NCI-H526 treated with DMSO at 0.1 percent for 48 hours (cell line): ENCODE measurements at places on chromosomes 1 and 21.

DNA sequence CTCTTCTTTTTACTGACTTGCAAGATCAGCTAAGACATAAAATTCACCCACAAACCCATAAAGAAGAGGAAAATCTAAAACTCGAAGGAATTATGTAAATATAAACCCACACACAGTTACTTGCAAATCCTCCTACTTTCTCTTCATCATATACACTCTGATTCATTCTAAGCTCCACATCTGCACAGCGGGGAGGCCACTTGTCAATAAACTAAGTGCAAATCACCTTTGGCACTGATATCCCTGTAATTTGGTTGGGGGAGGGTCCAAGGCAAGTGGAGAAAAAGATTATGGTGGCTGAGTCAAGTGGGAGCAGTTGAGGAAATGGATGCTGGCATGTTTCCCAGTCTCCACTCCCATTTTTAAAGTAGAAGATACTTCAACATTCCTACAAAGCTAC lies 596.5 kb downstream of the MATN1 start:
- no peak for DNase-seq

DNA sequence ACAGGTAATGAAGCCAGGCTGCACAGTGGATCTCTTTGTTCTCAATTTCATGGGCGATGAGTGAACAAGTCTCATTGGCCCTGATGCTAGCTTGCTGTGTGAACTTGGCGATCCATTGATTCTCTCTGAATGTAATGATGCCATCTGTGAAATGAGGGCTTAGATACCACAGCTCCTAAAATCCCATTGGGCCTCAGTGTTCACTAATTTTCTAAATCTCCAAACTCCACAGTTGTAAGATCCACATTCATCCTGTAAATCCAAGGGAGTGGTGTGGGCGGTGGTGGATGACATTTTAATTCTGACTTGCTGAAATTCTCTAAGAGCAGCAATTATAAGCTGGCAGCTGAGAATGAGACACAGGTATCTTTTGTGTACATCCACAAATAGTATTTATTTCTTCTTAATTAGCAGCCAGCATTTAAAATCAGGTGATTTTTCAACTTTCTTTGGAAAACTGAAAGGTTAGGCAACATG lies 9.6 kb upstream of the ACTL8 start:
- no peak for DNase-seq

DNA sequence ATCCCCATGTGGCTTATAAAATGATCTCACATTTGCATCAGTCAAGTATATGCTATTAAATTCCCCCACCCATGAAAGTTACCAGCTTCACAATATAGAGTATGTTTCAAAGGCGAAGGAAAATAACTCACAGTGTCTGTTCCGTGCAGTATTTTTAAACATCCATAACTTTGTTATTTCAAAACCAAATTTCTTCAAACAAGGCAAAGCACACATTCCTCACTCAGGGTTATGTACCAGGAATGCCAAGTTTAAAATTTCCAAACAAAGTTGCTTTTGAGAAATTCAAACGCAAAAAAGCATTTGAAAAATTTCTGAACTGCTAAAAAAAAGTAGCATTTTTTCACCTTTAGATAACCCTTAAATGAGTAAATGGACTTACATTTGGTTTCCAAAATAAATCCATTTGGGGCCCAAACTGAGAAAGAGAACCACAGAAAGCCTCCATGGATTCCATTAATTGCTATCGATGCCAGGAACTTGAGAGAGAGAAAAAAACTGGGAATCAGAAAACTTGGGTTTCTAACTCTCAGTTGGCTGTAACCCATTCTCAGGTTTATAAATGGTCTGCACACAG lies 149.5 kb downstream of the SLC30A10 start:
- DNase-seq = no peak

DNA sequence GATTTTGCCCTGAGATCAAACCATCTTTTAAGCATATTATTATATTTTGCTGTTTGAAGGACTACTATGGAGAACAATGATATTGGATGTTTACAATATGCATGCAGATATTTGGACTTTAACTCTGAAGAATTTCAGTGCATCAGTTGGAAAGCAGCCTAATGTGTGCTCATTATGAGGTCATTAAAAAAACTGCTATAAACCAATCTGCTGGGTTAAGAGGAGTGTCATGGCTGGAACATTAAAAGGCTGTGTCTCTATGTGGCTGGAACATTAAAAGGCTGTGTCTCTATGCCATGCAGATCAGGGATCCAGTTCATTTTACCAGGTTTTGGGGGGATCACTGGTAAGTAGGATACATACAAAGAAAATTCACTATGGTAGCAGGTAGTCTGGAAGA lies 77.6 kb downstream of the SPATA46 start:
- no peak for DNase-seq

DNA sequence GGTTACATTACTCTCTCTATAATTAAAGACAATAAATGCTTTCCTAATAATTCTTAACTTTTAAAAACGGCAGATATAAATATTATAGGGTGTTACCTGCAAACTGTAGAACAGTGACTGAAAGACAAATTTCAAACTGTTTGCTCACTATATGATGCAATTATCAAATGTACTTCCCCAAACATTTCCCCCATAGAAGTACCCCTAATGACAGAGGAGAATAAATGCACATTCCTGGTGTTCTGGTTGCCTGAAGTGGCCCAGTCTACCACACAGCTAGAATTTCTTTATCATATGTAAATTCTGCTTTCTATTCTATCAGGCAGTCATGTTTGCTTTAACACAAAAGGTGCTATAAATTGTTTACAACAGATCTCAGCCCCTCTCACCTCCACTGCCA lies 70.4 kb downstream of the VAV3 start:
- DNase-seq = no peak

DNA sequence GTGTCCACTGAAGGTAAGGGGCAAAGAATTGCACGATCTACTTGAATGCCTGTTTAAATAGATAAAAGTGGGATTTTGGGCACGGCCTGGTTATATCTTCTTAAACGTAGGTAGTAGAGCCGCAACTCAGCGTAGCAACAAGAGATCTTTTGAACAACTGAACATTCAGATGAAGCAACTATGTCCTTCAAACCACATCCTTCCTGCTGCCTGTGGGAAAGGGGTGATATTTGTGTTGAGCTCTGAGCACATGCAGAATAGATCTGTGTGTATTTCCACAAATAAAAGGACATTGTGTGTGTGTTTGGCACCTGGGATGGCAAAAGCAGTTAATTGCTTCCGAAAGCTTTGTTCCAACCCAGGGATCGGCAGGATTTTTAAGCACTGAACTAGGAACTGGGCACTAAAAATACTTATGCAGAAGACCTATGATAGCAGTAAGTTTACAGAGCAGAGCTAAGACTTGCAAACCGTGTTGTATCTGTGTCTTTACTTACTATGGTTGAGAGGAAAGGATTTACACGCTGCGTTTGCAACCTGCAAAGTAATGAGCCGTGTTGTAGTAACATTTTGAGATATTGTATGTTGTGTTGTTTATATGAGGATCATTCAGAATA lies 333.4 kb downstream of the CHRM3 start:
- no peak for DNase-seq

- DNase-seq = no peak
Observed at GRCh38 chr1:86779308-86780191, 75.2 kb downstream of the SH3GLB1 start.

DNA sequence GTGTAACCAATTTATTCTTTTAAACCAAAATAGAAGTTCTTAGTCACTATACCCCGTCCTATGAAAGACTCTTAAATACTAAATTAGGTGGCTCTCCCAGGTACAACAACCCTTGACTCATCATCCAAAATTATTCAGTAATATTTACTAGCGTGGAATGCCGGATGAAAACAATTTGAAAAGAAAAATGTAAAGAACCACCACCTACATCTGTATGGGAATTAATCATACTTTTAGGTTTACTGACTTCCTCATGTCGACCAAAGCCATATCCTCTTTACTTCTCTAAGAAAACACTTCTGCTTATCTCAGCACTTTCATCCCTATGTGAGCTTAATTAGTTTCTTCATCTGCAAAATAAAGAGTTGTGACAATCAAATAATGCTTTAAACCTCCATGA lies 139.6 kb downstream of the AKT3 start:
- DNase-seq = no peak

DNA sequence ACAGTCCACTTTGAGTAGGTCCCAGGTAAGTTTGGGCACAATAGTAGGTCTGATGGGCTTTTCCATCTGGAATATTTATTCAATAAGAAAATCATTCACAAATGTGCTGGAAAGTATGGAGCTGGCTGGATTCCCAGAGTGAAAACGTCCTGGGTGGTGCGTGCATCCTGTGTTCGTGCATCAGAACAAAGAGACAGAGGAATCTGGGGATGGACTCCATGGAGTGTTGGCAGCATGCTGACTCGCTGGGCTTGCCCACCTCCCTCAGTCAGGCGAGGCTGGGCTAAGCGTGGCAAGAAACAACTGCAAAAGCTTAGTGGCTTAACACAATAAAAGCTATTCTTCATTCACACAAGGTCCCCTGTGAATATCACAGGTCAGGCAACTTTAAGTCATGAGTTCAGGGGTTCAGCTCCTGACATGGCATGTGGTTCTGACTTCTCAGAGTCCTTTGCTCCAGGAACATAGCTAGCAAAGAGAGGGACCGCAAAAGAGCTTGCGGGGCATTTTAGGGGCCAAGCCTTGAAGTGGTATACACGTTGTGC lies 151.6 kb upstream of the ZNF644 start:
- DNase-seq = no peak

DNA sequence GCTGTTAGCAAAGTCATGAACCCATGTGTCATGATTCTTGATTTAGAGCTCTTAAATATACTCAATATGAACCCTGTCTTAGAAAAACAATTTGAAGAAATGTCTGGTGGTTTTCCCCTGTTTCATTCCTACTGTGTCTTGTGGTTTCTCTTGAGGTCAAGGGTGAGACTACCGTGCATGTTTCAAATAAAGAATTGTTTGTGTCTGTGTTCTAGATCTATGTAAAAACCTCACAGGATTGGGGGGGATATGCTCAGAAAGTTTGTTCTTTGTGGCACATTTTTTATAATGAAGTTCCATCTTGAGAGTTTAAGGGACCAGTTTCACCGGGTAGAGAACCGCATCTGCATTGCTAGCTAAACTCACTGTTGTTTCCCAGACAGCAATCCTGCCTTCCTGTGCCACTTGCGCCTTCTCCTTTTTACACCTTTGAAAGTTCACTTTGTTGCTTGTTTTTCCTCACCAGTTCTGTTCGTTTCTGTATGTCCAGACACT lies 30.9 kb upstream of the CACYBP start:
- no peak for DNase-seq

- DNase-seq = no peak
Observed at GRCh38 chr1:29519788-29520110, 283.4 kb downstream of the PTPRU start.

- DNase-seq = no peak
Observed at GRCh38 chr1:114015075-114015474, 35.8 kb downstream of the OLFML3 start.

GRCh38 chr1:169163059-169163458 lies 56.6 kb downstream of the ATP1B1 start:
- DNase-seq = no peak

- DNase-seq = no peak
Observed at GRCh38 chr1:216014086-216014485, 409.2 kb downstream of the USH2A start.

DNA sequence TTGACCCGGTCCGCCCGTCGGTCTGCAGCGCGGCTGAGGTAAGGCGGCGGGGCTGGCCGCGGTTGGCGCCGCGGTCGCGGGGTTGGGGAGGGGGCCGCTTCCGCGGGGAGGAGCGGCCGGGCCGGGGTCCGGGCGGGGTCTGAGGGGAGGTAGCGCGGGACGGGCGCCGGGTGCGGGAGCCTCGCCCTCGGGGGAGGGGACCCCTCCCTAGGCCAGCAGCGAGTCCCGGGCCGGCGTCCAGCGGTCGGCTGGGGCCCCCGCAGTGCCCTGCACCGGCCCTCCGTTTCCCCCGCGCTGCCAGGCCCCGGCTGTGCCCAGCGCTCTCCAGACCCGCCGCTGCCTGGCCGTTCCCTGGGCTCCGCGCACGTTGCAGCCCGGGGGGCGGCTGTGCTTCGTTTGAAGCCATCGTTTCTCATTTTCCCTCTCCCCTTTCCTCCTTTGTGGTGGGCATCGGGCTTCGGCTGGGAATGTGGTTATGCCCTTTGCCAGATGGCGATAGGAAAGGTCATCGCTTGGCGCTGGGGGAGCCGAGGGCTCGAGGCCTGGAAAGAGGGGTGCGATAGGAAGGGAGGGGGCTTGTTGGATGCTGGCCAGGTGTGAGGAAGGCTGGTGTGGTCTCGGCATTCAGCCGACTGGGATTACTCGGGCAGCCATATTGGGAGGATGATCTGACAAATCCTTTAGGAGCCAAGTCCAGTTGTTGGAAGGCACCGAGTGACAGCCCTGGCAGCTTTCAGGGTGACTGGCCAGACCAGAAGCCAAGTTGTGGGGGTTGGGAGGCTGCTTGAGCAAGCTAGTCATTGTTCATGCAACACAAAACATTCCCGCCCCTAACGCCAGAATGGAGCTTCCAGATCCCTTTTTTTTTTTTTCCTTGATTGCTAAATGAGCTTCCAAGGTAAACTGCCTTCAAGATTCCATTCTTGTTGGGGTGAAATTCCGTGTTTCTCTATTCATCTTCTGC lies 753 bp downstream of the KIF1B start:
- DNase-seq = peak; percentile 22

DNA sequence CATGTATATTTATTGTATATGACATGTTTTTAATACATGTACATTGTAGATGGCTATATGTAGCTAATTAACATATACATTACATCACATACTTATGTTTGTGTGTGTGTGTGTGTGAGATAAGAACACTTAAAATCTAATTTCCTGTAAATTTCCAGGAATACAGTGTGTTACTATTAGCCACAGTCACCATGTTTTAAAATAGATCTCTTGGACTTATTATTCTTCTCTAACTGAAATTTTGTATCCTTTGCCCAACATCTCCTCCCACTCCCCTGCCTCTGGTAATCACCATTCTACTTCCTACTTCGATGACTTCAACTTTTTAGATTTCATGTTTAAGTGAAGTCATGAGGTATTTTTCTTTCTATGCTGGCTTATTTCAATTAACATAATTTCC lies 64.8 kb downstream of the FCRL5 start:
- no peak for DNase-seq

- DNase-seq = no peak
Observed at GRCh38 chr1:166920561-166921475, 44.8 kb upstream of the TADA1 start.

GRCh38 chr1:201759194-201759815 lies 69.7 kb upstream of the IPO9 start:
- DNase-seq = no peak

DNA sequence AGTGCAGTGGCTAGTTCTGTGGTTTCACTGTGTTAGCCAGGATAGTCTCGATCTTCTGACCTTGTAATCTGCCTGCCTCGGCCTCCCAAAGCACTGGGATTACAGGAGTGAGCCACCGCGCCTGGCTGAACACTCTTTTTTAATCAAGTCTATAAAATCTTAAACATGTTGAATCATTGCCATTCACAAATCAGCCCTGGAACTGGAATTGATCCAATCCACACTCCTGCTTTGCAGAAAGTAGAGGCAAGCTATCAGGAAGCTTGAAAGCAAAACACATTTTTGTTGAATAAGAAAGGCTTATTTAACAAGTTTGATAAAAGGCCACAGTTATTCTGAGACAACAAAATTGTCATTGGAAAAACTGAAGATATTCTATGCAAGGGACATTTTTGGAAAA lies 18.3 kb upstream of the EFHD2 start:
- no peak for DNase-seq

GRCh38 chr1:203072002-203072602 lies 13.7 kb downstream of the MYOG start:
- no peak for DNase-seq
